Endodermal cell (in vitro differentiated cells): ENCODE measurements at places on chromosomes 5 and 9. TPM values are rescaled to one million over a fixed set of nuclear protein-coding genes. Genes with fewer than 3 reads are reported as not detected.

DNA sequence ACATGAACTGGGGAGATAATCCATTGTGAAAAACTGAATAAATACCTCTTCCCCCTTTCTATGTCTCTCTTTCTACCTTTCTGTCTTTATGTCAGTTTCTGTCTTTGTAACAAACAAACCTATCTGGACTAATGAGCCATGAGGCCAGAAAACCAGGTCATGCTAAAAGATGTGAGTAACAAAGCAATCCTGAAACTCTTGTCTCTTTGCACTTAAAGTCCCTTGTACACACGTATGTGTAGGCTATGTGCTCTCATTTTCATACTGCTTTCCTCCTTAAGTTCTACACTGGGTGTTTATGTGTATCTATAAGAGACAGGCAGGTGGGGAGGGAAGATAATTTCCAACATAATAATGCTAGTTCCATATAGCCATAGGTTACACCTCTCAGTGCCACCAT, 123.8 kb upstream of the PTGER4 start:
- no peaks in the 10 kb centered on the region for H3K4me1 ChIP-seq
- H3K27me3 ChIP-seq, result no peaks in the 10 kb centered on the region
- no peaks in the 10 kb centered on the region for H3K36me3 ChIP-seq
- H3K4me3 ChIP-seq, result no peak overlapping the region

DNA sequence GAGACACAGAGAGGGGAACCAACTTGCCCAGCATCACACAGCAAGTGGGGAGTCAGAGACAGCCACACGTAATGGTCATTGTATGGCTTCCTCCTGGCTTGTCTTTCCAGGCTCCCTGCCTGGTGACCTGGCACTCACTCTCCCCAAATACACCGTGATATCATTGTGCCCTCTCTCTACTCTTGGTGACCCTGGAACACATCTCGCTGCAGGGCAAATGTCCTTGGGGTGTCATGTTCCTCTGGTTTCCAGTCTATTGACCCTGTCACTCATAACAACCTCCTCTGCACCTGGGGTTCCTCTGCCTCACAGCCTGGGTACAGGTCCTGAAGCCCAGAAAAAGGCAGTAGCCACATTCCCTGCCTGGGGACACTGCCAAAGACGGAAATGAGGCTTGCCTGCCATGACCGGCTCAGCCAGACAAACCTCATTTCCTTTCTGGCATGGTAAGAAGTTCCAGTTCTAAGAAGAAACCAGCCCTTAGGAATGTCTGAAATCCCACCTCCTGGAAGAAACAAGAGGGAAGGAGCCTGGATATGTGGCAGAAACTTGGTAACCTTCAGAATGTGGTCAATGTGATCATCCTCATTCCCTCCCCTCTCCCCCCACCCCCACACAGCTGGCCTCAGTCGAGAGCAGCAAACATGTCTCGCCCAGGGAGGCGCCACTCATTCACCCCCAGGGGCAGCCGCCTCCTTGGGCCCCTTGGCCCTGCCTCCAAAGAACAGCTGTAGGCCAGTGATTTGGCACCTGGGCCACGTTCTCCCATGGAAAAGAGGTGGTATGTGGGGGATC, 30.6 kb upstream of the SMU1 start:
- DNase-seq, result peak; percentile 65
- peaks cover 4% of the 10 kb centered on the region for H3K4me1 ChIP-seq
- H3K27ac ChIP-seq, result no peak overlapping the region
- peaks cover 7% of the 10 kb centered on the region for H3K36me3 ChIP-seq
- no peaks in the 10 kb centered on the region for H3K27me3 ChIP-seq
- H3K4me3 ChIP-seq, result no peak overlapping the region

- H3K4me1 ChIP-seq, result no peaks in the 10 kb centered on the region
- no peaks in the 10 kb centered on the region for H3K36me3 ChIP-seq
- no peak for DNase-seq
- H3K27me3 ChIP-seq, result no peaks in the 10 kb centered on the region
- no peak overlapping the region for H3K4me3 ChIP-seq
- H3K27ac ChIP-seq, result no peak overlapping the region
Observed at GRCh38 chr5:23437011-23437410, 70.4 kb upstream of the PRDM9 start.

DNA sequence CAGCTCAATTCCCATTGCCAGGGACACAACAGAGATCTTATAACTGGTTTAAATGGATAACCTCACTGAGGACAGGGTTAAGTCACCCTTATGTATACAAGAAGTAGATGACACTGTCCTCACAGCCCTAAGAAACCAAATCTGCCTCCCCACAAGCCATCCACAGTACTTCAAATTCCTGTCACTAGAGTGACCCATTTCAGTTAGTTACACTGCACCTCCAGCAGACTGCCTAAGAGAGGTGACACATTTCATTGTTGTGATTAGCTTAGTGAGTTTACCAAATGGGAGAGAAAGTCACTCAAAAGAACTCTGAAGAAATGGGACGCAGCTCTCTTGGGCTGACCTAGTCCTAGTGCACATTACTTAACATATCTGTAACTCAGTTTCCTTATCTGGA, 53.6 kb upstream of the HTR1A start:
- no peak overlapping the region for H3K4me3 ChIP-seq
- peak; percentile 57 for DNase-seq
- no peak overlapping the region for H3K27ac ChIP-seq
- no peaks in the 10 kb centered on the region for H3K4me1 ChIP-seq
- no peaks in the 10 kb centered on the region for H3K36me3 ChIP-seq
- H3K27me3 ChIP-seq, result peaks cover 68% of the 10 kb centered on the region

GRCh38 chr5:122999947-123000563, 36.5 kb downstream of the PPIC start:
- no peak overlapping the region for H3K27ac ChIP-seq
- no peaks in the 10 kb centered on the region for H3K27me3 ChIP-seq
- H3K4me3 ChIP-seq, result no peak overlapping the region
- DNase-seq, result peak; percentile 91

The GPR151 gene
- total RNA-seq, result 4.9 and 5.1 TPM in 2 replicates

The IFNA2 gene
- total RNA-seq, result not detected in 3 replicates

The CCDC180 gene
- 1.4 and 4.9 TPM in 2 replicates for total RNA-seq

The TGFBI gene
- total RNA-seq, result 4.3 to 8.4 TPM (median 4.9 TPM) in 3 replicates
